HuH-7.5 (cell line): ENCODE measurements at places on chromosomes 12 and 14.

GRCh38 chr14:61171727-61172126 lies 109.4 kb downstream of the TMEM30B start:
- no peak for DNase-seq

- peak; percentile 90 for DNase-seq
These were observed 21.4 kb upstream of the VSX2 start for GRCh38 chr14:74217672-74218448.

DNA sequence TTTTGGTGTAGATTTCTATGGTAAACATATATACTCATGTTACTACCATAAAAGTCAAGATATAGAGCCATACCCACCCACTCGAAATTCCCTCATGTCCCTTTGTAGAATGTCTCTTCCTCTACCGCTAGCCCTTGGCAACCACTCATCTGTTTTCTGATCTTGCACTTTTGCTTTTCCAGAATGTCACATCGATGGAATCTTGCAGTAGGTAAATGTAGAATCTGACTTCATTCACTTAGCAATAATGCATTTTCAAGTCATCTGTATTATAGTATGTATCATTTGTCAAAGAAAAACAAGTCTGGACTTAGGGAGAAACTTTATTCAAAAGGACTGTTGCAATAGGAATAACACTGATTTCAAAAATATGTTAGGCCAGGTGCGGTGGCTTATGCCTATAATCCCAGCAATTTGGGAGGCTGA lies 19.3 kb upstream of the CLEC2D start:
- DNase-seq, result no peak

DNA sequence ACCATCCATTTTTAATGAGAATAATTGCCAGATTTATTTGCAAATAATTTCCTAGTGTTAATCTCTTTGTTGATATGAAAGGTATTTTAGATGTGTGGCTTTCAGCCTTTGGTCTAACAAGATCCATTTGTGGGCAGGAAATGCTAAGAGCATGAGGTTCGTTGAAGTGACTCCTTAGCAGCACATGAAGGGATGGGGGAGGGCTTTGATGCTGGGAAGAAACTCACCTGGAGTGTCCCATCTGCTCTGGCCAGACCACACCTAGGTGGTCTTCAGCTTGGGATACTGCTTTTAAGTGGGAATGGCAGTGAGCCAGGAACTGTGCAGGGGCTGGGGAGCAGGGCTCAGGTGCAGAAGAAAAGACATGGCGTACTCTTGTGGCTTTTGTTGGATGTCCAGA lies 13.6 kb downstream of the SFSWAP start:
- DNase-seq, result no peak

- no peak for DNase-seq
These were observed 29.5 kb upstream of the C12orf76 start for GRCh38 chr12:110077800-110078199.

DNA sequence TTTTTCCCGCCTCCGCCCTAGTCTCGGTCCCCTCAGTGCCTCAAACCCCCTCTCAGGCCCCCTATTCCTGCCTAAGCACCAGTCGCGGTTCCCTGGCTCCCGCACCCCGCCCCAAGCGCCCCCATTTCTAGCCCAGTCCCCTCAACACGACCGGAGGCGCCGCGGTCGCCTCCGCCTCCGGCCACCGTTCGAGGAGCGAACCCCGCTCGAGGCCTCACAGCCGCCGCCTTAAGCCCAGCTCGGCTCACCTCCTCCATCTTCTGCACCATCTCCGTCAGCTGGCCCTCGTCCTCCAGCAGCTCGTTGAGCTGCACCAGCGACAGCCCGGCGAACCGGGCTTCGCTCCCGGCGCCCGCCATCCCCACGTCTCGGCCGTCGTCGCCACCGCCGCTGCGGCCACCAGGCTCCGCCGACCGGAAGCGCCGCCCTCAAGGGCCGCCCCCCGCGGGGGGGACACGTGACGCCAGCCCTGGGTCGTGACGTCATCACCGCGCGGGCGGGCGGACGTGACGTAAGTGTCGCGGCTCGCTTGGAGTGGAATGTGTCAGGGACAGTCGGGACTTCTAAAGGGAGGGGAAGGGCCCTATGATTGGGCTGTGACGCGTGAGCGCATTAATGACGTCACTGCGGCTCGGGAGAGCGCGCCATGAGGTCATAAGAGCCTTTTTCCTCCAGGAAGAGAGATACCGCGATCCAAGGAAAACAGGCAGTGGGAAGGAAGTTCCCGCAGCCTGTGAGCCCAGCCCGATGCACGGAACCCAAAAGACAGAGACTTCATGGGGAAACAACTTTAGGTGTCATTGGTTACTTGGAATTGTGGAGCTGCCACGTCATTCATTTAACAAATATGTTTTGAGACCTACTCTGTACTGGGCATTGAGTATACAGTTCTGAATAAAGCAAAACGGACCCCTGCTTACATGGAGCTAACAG lies at the start of gene VPS37B:
Gene VPS37B (minus strand): TSS at position 421 of the 933 bp plus-strand sequence. CDS start 62 bp downstream, at position 359.
- peak; percentile 68 for DNase-seq

GRCh38 chr12:46342562-46343033 lies 30.0 kb downstream of the SLC38A2 start:
- DNase-seq, result no peak

GRCh38 chr12:57221169-57221917 lies 4.7 kb downstream of the NXPH4 start:
- no peak for DNase-seq

DNA sequence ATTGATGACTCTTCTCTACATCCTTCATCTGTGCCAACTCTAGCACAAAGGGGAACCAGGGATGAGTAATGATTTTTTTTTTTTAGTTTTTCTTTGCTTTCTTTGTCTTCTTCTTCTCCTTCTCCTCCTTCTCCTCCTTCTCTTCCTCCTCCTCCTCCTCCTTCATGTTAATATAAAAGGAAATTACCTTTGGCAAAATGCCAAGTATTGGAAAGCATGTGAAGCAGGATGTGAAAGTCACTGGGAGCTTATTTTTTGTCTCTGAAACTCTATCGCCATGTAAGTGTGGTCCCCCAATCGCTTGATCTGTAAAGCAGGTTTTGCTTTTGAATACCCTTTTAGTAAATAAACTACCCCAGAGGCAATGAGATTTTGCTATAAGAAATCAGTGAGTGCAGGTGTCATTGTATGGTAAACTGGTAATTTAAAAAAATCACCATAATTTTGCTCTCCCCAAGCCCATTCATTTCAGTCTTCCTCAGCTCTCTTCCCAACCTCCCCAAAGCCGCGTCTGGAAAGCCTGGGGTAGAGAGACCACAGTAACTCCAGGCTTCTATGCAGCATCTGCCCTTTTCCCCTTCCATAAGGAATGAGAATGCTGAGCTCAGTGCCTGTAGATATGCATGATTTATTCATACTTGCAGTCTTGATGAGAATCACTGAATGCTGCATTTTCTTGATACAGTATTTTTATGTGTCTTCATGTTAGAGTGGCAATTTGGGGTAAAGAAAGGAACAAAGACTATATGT lies 388.7 kb downstream of the TMEM117 start:
- DNase-seq, result no peak

DNA sequence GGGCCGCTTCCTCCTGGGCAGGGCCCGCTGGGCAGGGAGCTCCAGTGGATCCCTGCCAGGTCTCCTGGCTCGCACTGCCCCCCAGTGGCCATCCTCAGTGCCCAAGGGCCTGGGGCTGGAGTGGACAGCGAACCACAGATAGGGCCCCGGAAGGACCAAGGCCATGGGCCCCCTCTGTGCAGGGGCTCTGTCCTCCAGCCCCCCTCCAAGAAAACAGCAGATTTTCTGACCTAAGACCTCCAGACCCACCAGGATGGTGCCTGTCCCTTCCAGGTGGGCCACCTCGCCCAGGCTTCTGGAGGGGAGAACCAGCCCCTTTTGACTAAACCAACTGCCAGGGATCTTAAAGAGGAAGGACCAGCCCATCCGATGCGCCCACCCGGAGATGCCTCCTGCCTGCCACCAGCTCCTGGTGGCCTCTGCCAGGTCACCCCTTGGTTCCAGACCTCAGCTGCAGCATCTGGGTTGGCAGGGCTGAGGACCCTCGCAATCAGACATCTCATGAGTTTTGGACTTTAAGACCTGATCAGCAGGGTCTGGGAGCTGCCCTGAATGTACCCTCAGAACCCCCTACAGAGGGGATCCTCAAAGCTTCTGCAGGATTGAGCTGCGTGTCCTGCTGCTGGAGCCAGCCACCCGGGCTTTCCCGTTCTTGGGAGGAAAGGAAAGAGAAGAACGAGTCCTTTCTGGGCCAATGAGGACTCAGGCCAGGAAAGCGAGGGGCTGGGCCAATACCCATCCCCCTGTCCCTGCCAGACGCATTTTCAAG lies 325.8 kb upstream of the DIO3 start:
- DNase-seq, result peak; percentile 71

- no peak for DNase-seq
These were observed 7.9 kb upstream of the ITFG2 start for GRCh38 chr12:2804393-2805142.

GRCh38 chr12:6771509-6772330 lies 600 bp upstream of the LAG3 start:
- no peak for DNase-seq

DNA sequence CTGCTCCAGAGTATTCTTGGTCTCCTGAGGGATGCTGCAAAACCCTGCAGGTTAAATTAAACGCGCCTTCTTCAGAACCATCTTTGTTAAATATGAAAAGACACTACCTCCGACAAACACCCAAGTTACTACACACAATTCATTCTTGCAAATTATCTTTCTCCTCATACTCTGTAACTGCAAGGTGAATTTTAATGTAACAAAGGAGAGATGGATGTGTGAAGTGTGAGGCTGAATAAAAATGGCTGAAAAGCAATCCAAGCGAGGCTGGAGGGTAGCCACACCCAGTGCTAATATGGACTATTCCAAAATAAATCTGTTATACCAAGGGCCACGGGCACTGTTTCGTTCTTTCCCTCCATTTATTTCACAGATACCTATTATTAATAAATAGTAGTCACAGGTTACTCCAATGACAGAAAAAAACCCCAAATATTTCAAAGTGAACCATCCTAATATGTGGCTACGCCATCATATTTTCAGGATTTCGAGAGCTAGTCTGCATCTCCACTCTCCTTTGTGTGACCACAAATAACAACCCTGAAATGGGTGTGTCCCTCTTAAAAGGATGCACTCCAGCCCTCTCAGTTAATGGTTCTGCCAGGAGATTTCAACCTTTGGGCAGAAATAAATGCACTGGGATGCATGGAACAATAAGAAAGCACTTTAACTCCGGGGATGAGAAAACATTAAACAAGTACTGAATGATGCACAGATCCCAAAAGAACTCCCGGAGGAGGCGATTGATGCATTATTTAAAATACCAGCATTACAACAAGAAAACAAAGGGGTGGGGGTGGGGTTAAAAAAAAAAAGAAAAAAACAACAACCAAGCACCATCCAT lies 53.1 kb upstream of the CCDC175 start:
- DNase-seq, result no peak

DNA sequence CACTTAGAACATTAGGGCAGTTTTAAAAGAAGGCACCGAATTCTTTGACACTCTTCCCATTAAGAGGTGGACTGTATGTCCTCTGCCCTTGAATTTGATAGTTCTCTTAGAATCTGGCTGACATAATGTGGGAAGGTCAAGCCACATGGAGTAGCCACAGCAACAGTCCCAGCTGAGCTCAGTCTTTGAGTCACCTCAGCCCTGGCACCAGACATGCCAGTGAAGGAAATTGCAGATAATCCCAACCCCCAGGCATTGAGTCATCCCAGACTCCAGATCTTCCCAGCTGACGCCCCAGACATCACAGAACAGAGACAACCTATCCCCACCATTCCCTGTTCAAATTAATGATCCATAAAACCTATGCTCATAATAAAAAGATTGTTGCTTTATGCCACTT lies 83.4 kb downstream of the GTF2A1 start:
- DNase-seq, result no peak

GRCh38 chr14:88232771-88233170 lies 90.3 kb downstream of the KCNK10 start:
- no peak for DNase-seq

DNA sequence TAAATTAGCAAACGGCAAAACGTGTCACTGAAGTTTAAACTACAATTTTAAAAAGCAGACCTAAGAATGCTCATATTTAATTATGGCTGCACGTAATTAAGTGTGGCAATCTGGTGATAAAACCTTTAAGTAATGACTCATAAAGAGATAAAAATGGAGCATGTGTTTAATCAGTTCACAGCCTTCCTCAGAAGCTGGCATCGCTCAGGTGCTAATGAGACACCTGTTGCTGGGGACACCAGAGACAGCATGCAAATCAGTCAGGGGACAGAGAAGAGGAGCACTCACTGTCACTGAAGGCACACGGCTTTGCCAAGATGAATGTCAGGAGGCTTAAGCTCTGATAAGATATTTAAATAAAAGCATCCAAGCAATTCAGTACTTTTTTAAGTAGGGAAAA lies 840.3 kb downstream of the GALC start:
- no peak for DNase-seq

GRCh38 chr12:130826151-130826801 lies 12.8 kb downstream of the STX2 start:
- DNase-seq, result peak; percentile 58

- no peak for DNase-seq
These were observed 140.6 kb downstream of the FBXL14 start for GRCh38 chr12:1453810-1454209.

GRCh38 chr12:71725011-71725410 lies 29.7 kb upstream of the RAB21 start:
- DNase-seq, result no peak

DNA sequence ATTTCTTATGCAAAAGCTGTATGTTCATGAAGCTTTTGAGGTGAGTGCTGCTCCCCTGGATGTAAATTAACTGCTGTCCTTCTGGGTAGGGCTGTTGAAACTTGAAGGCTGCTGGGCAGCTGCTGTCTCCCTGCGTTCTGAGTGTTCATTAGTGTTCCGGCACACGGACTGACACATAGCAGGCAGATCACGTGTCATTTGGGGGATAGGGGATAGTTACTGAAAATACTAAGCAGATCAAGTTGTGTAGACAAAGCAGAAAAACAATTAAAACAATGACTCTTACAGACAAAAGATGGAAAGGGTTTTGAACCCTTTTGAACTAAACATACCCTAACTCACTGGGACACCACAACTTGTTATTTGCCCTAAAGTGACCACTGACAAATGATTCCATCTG lies 82.5 kb downstream of the PRICKLE1 start:
- DNase-seq, result no peak

- no peak for DNase-seq
These were observed 4.7 kb upstream of the C1QL4 start for GRCh38 chr12:49341777-49342065.

DNA sequence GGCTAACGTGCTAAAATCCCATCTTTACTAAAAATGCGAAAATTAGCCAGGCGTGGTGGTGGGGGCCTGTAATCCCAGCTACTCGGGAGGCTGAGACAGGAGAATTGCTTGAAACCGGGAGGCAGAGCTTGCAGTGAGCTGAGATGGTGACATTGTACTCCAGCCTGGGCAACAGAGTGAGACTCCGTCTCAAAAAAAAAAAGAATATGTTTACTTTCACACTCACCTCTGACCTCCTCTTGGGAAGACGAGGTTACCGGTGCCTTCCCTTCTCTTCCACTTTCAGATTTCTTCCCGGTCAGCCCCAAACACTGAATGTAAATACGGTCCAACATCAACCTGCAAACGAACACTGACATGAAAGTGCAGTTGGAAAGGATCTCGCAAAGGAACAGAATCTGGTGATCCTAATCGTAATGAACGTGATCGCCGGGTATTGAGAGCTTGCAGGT lies 31.8 kb upstream of the PPP1R13B start:
- no peak for DNase-seq
